Activated CD4-positive, alpha-beta T cell treated with anti-CD3 and anti-CD28 coated beads, Interleukin-2, amount 10 ng/mL, durations not matched to agents 24 days and 14 days (primary cell): ENCODE measurements at places on chromosomes 12 and 14. TPM values are rescaled to one million over a fixed set of nuclear protein-coding genes. Genes with fewer than 3 reads are reported as not detected.

- H3K4me1 ChIP-seq, result no peaks in the 10 kb centered on the region
- no peak overlapping the region for H3K27ac ChIP-seq
- H3K27me3 ChIP-seq, result no peaks in the 10 kb centered on the region
- H3K36me3 ChIP-seq, result no peaks in the 10 kb centered on the region
- no peak overlapping the region for H3K4me3 ChIP-seq
- DNase-seq, result no peak
These were observed 923.0 kb upstream of the TMEM132C start for GRCh38 chr12:127343940-127344339.

GRCh38 chr12:30905463-30906009 is 21.0 kb upstream of the TSPAN11 start:
- H3K27ac ChIP-seq, result no peak overlapping the region
- H3K4me1 ChIP-seq, result no peaks in the 10 kb centered on the region
- peaks cover 2% of the 10 kb centered on the region for H3K27me3 ChIP-seq
- H3K36me3 ChIP-seq, result no peaks in the 10 kb centered on the region
- no peak overlapping the region for H3K4me3 ChIP-seq
- DNase-seq, result no peak

GRCh38 chr12:16914853-16915252 is 308.9 kb upstream of the LMO3 start:
- H3K36me3 ChIP-seq, result no peaks in the 10 kb centered on the region
- no peaks in the 10 kb centered on the region for H3K4me1 ChIP-seq
- no peaks in the 10 kb centered on the region for H3K27me3 ChIP-seq
- no peak overlapping the region for H3K4me3 ChIP-seq

DNA sequence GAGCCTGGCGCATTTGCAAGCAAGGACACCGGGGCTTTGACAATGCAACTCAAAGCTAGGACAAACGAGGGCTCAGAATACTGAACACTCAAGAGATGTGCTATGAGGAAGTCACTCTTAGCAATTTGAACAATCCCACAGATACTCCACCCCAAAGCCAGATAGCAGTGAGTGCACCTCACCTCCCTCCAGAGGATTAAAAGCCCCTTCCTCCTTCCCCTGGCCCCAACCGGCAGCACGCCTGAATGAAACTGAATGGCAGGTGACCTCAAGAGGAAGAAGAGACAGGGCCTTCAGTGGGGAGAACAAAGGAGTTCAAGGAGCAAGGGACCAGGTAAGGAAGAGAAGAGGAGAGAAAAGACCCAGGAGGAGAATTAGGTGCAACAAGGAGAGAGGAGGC is 1.9 kb upstream of the KRT78 start:
- peaks cover 15% of the 10 kb centered on the region for H3K27me3 ChIP-seq
- H3K4me3 ChIP-seq, result no peak overlapping the region
- no peaks in the 10 kb centered on the region for H3K36me3 ChIP-seq
- DNase-seq, result no peak
- no peaks in the 10 kb centered on the region for H3K4me1 ChIP-seq
- no peak overlapping the region for H3K27ac ChIP-seq

- no peak overlapping the region for H3K27ac ChIP-seq
- H3K27me3 ChIP-seq, result no peaks in the 10 kb centered on the region
- no peaks in the 10 kb centered on the region for H3K36me3 ChIP-seq
- no peak for DNase-seq
These were observed 558.9 kb upstream of the LRFN5 start for GRCh38 chr14:41047763-41048162.

GRCh38 chr12:8087666-8088065 is 5.6 kb downstream of the NECAP1 start:
- H3K36me3 ChIP-seq, result peaks cover 46% of the 10 kb centered on the region
- H3K27me3 ChIP-seq, result no peaks in the 10 kb centered on the region
- peak overlapping the region; percentile 85 for H3K27ac ChIP-seq
- peaks cover 35% of the 10 kb centered on the region for H3K4me1 ChIP-seq
- DNase-seq, result peak; percentile 51

DNA sequence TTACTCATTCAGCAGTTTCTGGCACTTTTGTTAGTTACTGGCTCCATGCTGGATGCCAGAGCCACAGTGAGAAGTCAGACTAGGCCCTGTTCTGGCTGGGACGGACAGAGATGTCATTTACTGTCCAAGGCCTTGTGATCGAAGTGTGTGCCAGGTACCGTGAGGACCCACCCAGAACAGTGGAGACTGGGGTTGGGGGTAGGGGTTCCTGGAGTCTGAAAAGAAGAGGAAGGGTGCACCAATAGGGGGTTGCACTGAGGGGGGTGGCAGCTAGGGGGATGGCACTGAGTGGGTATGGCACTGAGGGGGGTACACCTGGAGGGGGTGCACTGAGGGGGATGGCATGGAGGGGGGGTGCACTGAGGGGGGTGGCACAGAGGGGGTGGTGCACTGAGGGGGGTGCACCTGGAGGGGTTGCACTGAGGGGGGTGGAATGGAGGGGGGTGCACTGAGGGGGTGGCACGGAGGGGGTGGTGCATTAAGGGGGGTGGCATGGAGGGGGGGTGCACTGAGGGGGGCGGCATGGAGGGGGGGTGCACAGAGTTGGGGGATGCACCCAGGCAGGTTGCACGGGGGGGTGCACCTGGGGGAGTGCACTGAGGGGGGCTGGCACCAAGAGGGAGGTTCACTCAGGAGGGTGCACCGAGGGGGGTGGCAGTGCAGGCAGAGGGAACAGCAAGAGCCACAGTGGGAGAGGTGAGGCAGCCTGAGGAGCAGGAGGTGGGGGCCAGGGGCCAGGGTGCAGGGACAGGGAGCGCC is 10.6 kb upstream of the CYP46A1 start:
- no peak overlapping the region for H3K27ac ChIP-seq
- H3K4me1 ChIP-seq, result peaks cover 4% of the 10 kb centered on the region
- H3K36me3 ChIP-seq, result no peaks in the 10 kb centered on the region
- peaks cover 3% of the 10 kb centered on the region for H3K27me3 ChIP-seq

GRCh38 chr14:71725922-71726579 is 206.2 kb upstream of the RGS6 start:
- peaks cover 41% of the 10 kb centered on the region for H3K36me3 ChIP-seq
- no peak overlapping the region for H3K27ac ChIP-seq
- DNase-seq, result no peak
- H3K4me1 ChIP-seq, result peaks cover 13% of the 10 kb centered on the region

DNA sequence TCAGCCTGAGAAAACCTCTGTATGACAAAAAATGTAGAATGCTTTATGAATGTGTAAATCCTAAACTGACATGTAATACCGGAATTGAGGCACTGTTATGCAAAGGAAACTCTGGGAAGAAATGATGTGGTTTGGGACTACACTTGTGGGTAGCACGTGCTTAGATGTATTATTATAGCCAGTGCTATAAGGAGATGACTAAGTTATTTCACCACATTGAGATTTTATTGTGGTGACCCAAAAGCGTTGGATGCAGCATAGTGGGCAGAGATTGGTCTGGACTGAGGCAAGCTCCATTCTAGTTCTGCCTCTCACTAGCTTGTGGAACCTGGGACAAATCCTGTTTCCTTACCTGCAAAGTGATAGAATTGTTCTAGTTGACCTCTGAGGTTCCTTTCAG is 172.2 kb downstream of the SNAPC1 start:
- peaks cover 23% of the 10 kb centered on the region for H3K27me3 ChIP-seq
- no peaks in the 10 kb centered on the region for H3K36me3 ChIP-seq
- DNase-seq, result no peak
- H3K4me1 ChIP-seq, result no peaks in the 10 kb centered on the region

The SYNDIG1L gene
- total RNA-seq, result not detected in 2 replicates

The HOXC5 gene
- not detected in 2 replicates for total RNA-seq

The FGF23 gene
- not detected in 2 replicates for total RNA-seq

The IL31 gene
- 2.5 TPM in 2 replicates for total RNA-seq

The PTPRB gene
- not detected in 2 replicates for total RNA-seq

The KRT71 gene
- total RNA-seq, result not detected in 2 replicates
